ENCODE measurements at places on chromosomes 13 and 19. TPM values are rescaled to one million over a fixed set of nuclear protein-coding genes. Genes with fewer than 3 reads are reported as not detected.

- peak; percentile 47 for ATAC-seq
Observed at GRCh38 chr19:17806945-17807344, 12.0 kb downstream of the B3GNT3 start.

GRCh38 chr19:48877855-48878195 lies 5.6 kb downstream of the PPP1R15A start:
- ATAC-seq, result no peak

- no peak for ATAC-seq
Observed at GRCh38 chr19:34402074-34402600, 2.1 kb upstream of the PDCD2L start.

DNA sequence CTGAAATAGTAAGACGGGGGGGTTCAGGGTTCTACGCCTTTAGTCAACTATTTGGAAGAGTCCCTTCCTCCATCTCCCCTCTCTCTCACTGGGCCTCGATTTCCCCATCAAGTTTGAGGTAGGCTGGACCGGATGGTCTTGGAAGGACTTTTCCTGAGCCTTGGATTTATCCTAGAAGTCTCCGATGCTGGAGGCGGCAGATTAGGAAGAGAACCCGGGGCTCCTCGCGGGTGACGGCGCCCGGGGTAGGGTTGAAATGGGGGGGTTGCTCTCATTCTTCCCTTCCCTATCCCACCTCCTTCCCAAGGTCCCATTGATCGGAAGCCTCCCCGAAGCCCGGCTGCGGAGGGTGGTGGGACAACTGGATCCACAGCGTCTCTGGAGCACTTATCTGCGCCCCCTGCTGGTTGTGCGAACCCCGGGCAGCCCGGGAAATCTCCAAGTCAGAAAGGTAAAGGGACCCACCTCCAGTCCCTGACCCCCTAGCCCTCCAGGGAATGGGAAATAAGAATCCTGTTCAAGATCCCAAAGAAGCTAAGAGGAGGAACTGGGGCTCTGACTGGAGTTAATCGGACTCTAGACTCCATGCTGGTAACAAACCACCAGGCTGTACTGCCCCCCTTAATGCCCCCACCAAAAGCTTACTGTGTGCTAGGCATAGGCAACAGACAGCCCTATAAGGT lies 781 bp downstream of the QPCTL start:
- no peak for ATAC-seq

DNA sequence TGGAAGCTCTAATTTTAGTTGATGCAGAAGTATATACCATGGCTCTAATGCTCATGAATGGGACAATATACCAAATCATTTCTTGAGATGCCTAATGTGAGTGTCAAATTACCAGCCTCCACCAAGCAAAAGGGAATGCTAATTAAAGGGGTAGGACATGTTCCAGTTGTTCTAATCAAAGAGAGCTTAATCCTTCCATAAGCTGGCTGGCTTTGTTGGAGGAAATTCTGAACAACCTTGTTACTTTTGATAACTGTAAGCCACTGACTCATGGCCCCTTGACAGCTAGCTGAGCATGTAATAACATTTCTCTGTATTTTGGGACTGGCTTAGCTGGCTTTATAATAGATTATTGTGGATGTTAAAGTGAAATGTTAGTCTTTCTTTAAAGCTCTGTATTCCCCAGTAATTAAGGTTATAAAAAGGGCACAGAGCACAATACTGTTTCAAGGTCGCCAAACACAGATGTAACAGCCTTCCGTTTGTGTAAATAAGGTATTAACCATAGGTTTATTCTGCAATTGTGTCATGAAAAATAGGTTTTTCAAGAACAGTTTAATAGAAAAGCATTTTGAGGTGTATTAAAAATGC lies 1194.0 kb downstream of the PCDH9 start:
- no peak for ATAC-seq

DNA sequence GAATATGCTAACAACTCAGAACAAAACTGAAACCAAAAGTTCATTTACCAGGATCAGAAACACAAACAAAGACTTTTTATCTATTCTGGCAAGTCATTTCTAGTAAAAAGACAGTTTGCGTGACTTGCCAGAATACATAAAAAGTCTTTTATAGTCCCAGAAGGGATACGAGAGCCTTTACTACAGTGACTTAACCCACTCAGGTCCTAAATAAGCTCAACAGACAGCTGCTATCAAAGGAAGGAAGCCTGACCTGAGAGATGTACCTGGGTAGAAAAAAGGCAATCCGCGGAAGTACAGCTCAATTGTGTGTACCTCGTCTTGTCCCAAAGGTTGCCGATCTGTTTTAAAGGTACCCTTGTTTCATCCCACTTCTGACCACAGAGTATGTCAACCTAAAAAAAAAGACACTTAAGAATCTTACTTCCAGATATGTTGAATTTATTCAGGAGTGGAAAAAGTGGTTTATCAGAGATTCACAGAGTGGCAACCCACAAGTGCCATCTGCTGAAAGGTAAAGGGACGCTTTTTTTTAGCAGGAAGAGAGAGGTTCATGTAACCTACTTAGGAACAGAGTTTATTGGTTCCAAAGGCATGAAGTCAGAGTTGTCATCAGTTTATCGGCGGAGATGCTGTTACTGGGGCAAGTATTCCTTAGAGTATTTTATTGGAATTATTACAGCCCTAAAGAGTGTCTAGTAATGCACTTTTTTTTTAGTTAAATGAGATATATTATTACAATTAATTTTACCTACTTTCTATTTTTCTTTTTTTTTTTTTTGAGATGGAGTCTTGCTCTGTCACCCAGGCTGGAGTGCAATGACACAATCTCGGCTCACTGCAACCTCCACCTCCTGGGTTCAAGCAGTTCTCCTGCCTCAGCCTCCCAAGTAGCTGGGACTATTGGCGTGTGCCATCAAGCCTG lies 69.7 kb upstream of the C1QTNF9B start:
- no peak for ATAC-seq

DNA sequence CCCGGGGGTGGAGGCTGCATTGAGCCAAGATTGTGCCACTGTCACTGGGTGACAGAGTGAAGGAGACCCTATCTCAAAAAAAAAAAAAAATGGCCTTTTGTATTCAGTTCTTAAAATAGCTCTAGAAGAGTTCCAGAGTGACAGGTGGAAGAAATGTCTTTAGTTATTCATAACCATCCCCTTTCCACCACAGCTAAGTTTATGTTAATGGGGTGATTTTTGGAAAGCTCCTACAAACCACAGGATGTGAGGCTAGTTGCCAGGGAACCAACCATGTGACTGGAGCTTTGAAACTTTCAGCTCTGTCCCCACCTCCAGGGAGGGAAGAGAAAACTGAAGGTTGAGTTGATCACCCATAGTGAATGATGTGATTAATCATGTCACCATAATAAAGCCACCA lies 6.9 kb downstream of the ZNF490 start:
- no peak for ATAC-seq

DNA sequence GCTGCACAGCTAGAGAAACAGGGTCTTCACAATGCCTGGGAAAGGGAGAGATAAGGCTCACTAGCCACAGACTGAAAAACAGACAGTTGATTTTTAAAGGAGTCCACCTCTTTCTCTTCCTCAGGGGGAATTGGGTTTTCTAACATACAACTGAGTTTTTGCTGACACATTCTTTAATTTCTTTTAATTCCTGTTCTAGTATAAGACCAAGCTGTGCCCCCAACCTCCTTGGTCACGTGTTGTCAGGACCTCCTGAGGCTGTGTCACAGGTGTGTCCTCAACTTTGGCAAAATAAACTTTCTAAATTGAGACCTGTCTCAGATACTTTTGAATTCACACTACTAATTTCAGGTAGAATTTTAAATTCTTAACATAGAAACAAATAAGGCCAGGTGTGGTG lies 12.1 kb upstream of the ZNF492 start:
- no peak for ATAC-seq

GRCh38 chr19:45245826-45246225 lies 619 bp upstream of the EXOC3L2 start:
- no peak for ATAC-seq

GRCh38 chr13:110616103-110617101 lies 1.1 kb downstream of the NAXD start:
- peak; percentile 94 for ATAC-seq

DNA sequence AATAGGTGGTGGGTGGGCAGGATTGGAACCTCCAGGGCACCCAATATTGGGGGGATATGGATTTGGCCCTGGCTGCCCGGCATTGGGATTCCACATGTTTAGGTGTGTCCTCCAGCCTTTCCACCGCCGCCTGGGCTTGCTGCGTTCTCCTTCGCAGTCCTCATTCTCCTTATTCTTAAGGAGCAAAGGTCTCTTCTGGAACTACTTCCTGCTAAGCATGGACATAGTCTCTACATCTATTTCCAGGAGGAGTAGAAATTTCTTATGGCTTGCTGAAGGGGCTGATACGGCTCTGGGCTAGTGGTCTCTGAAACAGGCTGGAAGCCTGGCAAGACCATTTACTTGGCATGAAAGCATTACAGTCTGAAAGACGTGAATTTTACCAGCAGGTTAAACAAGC lies 9.2 kb upstream of the FCGBP start:
- no peak for ATAC-seq

- no peak for ATAC-seq
Observed at GRCh38 chr19:49925486-49925885, 3.5 kb upstream of the ATF5 start.

DNA sequence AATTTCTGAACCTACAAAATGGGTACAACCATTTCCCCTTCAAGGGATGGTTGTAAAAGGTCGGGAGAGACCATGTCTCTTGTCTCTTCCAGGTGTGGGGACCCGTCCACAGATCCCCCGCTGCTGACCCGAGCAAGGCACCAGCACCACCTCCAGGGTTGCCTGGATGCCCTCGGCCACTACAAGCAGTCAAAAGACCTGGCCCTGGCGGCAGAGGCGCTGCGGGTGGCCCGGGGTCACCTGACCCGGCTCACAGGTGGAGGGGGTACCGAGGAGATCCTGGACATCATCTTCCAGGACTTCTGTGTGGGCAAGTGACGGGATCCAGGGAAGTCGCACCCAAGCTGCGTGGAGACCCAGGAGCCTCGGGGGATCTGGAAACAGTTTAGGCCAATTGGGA lies 4.0 kb downstream of the GTPBP3 start:
- ATAC-seq, result no peak

DNA sequence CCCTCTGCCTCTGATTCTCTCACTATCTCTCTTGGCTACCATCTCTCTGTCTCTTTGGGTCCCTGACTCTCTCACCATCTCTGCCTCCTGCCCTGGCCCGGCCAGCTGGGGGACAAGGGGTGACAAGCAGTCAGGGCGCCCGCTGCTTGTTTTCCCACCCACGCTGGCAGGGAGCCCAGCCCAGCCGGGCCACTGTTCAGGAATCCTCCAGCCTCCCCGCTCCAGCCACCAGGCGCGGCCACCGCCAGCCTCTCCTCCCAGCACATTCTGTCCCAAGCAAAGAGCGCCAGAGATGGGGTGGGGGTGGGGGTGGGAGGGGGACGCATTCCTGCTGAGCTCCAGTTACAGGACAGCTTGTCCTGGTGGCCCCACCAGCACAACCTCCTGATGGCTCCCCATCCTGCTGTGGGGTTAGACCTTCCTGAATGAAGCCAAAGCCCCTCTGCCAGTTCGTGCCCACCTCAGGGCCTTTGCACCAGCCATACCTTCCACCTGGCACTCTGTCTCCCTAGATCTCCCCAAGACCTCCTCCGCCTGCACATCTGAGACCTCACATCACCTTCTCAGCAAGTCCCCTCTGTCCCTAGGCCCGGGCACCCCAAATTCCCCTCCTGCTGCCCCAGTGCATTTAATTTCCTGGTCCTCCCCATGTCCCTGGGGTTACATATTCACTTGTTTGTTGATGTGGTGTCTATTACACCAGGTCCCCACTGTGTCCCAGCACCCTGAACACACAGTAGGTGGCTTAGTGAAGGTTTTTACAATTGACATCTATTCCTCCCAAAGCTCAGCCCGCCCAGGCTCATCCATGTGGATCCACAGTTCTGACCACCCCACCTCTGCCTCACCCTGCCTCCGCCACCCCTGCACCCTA lies 12.5 kb downstream of the ARRDC2 start:
- peak; percentile 2 for ATAC-seq

GRCh38 chr13:110209950-110210603 lies 96.9 kb downstream of the COL4A1 start:
- peak; percentile 23 for ATAC-seq

DNA sequence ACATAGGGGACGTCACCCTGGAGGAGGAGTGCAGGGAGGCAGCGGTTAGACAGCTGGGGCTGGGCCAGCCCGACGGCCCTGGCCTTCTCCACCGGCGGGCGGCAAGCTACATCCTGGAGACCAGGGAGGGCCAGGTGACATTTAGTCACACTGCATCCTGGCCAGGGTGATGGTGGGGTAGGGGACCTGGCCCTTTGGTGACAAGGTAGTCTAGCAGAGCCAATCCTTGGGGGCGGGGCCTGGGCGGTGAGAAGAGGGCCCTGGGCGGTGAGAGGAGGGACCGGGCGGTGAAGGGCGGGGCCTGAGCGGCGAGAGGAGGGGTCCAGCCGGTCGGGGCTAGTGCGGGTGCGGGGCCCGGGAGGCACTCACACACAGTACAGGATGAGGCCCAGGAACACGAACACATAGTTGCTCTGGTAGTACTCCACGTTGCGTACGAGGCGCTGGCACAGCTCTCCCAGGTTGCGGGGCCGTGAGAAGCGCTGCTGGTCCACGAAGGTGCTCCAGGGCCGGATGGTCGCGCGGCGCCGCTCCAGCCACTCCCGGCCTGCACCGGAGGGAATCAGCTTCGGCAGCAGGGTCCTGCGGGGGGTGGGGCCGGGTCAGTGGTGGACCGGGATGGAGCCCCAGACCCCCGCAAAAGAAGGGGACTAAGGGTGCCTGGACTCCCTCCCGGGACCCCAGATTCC lies 610 bp downstream of the RABAC1 start:
- peak; percentile 74 for ATAC-seq

- ATAC-seq, result no peak
Observed at GRCh38 chr19:50551034-50551714, 17.1 kb downstream of the LRRC4B start.

DNA sequence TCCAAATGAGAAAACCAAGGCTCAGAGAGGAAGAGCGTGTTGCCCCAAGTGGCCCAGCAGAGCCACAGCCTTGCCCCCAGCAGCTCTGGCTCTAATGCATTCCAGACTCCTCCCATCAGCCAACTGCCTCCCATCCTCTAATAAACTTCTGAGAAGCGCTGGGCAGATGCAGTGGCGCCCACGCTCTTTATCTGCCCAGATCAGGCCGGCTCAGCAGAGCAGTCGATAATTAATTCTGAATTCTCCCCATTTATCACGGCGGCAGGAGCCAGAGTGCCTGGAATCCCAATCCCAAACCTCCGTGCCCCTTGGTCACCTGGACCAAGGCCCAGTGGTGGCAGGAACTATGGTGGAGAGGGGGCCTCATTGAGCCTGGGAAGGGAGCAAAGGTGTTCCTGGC lies 13.9 kb downstream of the TINCR start:
- no peak for ATAC-seq

GRCh38 chr13:49635599-49636433 lies 7.5 kb downstream of the ARL11 start:
- ATAC-seq, result no peak

GRCh38 chr13:21557995-21558394 lies 46.0 kb downstream of the MICU2 start:
- no peak for ATAC-seq

TMEM255B gene
- total RNA-seq, result 1.8 TPM

RDH8 gene
- total RNA-seq, result not detected

IGFL2 gene
- total RNA-seq, result 2.3 TPM

SLAIN1 gene
- 0.32 TPM for total RNA-seq

ENOX1 gene
- 0.12 TPM for total RNA-seq

MCEMP1 gene
- 0.24 TPM for total RNA-seq

IL4I1 gene
- total RNA-seq, result not detected

BORCS8 gene
- 18.4 TPM for total RNA-seq

IFNL3 gene
- not detected for total RNA-seq

PTGER1 gene
- 0.44 TPM for total RNA-seq
